ENCODE measurements at places on chromosomes 4 and X.

GRCh38 chr4:61204353-61205060, 4.4 kb downstream of the ADGRL3 start:
- DNase-seq, result peak; percentile 5

- no peak for DNase-seq
Observed at GRCh38 chr4:159358226-159358625, 255.3 kb downstream of the RAPGEF2 start.

- no peak for DNase-seq
Observed at GRCh38 chrX:17820100-17820499, 41.0 kb downstream of the RAI2 start.

DNA sequence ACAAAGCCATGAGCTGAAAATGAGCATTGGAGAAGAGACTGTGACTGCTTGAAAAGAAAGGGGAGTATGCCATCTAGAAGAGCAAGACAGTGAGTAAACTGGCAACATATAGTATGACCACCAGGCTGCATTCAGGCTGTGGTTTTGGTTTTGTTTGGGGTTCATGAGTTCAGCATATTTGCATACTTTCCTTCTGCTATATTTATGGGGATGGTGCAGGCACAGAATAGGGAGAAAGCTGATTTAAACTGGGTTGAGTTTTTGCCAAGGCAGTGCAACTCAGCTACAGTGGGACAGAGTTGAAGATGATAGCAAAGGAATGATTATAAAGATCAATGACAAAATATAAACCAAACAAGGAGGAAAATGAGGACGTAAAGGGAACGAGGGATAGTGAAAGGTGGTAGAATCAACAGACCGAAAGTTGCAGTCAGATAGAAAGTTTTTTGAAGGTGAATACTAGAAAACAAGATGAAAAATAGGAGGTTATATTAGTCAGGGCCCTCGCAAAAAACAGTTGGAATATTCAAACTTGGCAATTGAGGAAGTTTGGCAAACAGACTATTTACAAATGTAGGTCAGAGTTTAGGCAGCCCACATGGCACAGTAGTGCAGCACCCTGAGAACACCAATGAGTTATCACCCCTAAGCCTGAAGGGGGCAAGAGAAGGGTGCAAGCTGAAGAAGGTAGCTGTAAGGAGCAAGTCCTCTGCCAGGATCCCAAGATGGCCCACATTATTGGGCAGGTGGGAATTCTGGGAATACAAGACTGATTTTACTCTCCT, 114.8 kb upstream of the MAP9 start:
- no peak for DNase-seq

DNA sequence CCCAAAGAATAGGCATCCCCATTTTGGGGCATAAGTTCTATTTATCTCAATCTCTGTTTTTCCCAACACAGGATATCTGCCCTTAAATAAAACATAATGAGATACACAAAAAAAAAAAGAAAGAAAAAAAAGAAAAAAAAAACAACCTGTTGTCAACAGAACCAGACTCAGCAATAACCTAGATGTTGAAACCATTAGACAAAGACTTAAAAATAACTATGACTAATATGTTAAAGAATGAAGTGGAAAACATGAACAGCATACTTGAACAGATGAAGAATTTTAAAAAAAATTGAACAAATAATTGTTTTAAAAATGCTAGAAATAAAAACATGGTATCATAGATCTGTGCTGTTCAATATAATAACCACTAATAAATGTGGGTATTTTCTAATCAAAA, 93.4 kb upstream of the RXFP1 start:
- no peak for DNase-seq

GRCh38 chrX:136954930-136955329, 74.4 kb upstream of the RBMX start:
- peak; percentile 2 for DNase-seq

DNA sequence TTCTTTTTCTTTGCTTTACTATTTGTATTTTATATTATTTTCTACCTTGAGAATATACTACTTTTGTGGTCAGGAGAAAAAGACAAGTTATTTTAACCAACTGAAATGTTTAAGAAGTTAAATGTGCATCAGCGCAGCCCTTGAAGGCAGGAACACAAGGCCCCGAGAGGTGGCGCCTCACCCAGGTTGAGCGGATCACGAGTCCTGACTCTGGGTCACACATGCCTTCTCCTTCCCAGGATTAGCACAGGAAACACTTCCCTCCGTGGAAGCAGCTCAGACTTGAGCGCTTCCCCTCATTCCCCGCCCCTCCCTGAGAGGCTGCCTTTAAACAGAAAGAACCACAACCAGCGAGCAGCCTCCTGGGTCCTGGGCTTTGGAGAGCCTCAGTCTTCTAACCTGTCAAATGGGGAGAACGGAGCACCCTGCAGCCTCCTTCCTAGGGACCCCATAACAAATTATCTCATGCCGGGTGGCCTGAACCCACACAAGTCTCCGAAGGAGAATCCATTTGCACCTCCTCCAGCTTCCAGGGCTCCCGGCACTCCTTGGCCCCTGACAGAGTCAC, 217.6 kb downstream of the AFAP1 start:
- DNase-seq, result no peak

DNA sequence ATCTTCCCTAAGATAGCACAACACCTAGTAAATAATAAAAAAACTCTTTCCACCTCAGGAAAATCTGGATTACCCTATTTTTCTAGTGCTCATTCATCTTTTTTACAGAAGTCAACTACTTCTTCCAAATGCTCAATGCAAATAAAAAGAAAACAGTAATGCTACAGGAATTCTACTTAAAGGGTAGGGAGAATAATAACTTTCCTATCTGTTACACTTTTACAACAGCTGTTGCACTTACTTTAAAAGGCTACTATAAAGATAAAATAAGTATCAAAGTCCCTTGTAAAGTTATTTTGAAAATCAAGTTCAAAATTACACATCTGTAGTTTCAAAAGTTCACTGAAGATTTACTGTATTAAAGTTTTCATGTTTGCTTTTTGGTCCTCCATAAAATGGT, 37.6 kb downstream of the THOC2 start:
- DNase-seq, result no peak

- no peak for DNase-seq
Observed at GRCh38 chr4:101067383-101067782, 279.9 kb downstream of the PPP3CA start.

GRCh38 chr4:150080337-150080736, 2.1 kb downstream of the DCLK2 start:
- no peak for DNase-seq

GRCh38 chr4:5683566-5683965, 24.8 kb downstream of the EVC2 start:
- DNase-seq, result no peak

- peak; percentile 18 for DNase-seq
Observed at GRCh38 chrX:84865113-84865512, 138.6 kb upstream of the APOOL start.

GRCh38 chr4:99856166-99856565, 38.1 kb downstream of the LAMTOR3 start:
- DNase-seq, result no peak

DNA sequence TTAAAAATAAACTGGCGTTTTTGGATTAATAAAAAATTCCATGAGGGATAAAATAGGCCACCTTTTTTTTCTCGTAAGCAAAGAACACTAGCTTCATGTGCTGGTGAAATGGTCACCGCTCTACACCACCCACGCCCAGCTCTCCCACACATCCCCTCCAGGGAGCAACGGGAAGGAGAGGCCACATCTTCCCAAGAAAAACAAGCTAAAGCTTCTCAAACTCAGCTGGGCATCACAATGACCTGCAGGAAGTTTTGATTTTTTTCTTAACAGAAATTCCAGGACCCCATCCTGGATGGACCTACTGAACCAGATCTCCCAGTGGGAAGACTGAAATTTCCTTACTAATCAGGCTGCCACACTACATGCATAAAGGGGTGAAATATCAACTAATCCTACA, 9.8 kb downstream of the TSPAN5 start:
- DNase-seq, result no peak

- no peak for DNase-seq
Observed at GRCh38 chr4:173857828-173858227, 327.8 kb upstream of the HAND2 start.

GRCh38 chrX:122303761-122304160, 880.3 kb upstream of the GRIA3 start:
- DNase-seq, result no peak

DNA sequence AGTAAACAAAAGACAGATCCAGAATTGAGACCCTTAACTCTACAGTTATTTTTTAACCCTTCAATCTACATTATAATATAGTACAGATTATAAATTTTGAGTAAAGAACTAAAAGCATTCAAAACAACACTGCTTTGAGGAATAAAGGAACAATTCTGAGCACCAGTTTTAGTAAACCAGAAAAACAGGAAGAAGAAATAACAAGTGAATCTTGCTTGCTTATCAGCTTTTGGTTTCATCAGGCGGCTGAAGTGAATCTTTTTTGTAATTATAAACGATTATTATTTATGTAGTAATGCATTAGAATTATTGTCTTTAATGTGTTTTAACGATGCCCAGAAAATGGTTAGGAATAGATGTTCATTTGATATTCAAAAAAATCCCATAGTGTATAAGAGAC, 305.4 kb downstream of the ARAP2 start:
- DNase-seq, result no peak

DNA sequence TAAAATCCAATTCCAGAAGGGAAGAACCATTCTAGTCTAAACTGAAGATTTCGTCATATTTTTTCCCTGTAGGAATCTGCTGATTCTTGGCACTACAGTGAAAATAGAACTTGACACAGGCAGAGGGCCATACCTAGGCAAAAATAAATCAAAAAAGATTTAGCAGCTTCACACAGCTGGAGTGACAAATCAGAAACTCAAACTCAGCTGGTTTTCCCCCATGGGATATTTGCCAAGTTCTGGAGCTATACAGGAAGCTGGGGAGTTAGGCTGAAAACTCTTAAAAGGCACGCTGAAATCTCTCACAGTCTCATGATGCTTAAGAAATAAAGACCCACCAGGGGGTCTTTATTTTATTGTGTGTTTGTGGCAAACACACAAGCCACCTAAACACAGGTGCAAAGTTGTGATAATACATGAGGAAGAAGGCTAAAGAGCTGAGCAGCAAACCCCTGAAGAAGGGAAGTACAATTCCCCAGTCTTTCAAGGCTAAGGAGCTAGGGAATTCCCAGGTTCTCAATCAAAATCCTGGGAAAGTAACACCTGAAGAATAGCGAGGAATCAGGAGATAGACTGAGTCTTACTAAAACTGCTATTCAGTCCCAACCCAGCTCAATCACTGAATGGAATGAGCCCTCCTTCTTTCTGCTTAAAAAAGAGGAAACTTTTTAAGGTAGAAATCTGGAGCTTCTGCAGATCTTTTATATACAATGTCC, 32.1 kb upstream of the BEND2 start:
- DNase-seq, result no peak

- DNase-seq, result no peak
Observed at GRCh38 chrX:19747652-19748610, 139.5 kb downstream of the SH3KBP1 start.

- DNase-seq, result no peak
Observed at GRCh38 chr4:117512414-117512813, 427.0 kb upstream of the TRAM1L1 start.

GRCh38 chrX:53718073-53718472, 31.6 kb upstream of the HUWE1 start:
- DNase-seq, result no peak

DNA sequence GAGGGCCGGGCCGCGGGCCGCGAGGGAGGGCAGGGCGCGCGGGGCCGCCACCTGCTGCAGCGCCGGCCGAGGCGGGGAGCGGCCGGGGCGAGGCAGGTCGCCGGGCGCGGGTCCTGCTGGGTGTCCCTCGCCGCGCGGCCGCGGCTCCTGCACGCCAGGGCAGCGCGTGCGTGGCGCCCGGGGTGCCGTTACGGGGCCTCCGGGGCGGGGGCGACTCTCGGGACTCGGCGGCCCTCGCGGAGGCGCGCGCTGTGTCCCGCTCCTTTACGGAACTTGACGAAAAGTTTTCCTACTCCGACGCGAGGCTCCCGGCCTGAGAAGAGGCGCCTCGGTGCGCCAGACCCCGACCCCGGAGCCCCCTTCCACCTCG, 329 bp downstream of the TBC1D14 start:
- DNase-seq, result no peak

DNA sequence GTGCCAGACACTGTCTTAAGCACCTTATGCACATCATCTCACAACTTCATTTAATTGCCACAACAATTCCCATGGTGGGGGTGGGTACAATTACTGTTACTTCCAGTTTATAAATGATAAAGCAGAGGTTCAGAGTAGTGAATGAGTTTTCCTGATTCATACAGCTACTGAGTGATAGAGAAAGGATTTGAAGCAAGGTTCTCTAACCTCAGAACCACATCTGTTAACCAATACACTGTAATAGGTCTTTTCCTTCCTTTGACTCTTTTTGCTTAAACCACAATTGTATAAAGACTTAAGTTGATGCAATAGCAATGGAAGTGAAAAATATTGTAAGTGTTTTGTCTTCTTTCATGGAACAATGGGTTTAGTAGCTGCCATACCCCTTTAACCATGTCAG, 43.5 kb upstream of the PAK3 start:
- DNase-seq, result no peak

DNA sequence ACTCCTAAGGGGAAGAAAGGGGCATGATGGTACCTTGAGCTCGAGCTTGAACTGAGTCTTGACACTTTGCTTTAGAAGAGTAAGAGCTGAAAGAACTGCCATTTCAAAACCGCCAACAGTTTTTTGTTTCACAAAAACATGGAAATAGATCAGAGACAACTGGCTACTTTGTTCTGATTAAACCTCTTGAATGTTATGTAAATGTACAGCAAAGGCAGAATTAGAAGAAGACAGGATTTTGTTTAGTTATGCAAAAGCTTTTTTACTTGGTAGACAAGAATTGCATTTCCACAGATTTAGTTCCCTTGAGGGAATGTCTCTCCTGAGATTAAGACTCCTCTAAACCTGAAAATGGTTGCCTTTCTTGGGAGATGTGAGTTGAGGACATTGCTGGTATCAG, 33.3 kb upstream of the STPG2 start:
- no peak for DNase-seq

- no peak for DNase-seq
Observed at GRCh38 chrX:124280294-124280902, 52.1 kb upstream of the TEX13D start.

GRCh38 chr4:159966746-159967145, 863.9 kb downstream of the RAPGEF2 start:
- no peak for DNase-seq

DNA sequence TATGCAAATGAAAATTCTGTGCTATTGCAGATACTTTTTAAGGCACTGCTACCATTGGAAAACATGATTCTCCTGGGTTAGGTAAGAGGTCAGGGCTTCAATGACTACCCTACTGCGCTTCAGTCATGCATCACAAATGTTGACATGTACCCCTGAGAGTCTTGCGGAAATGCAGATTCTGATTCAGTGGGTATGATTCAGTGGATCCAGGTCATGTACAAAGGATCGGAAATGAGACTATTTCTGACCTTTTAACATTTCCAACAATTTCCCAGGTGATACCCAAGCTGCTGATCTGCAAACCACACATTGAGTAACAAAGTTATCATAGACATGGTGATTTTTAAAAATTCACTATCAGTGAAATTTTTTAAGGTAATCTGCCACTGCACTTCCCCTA, 62.6 kb downstream of the DDX53 start:
- no peak for DNase-seq
